Psoas muscle (tissue), 8 donors: ENCODE measurements at places on chromosomes 16 and 17.

GRCh38 chr17:76458580-76459490, 5.9 kb upstream of the UBE2O start:
- H3K4me1 ChIP-seq = no peaks in the 10 kb centered on the region
- H3K27ac ChIP-seq = no peak overlapping the region
- no peak overlapping the region for H3K4me3 ChIP-seq
- H3K36me3 ChIP-seq = no peaks in the 10 kb centered on the region
- no peak for DNase-seq
- no peaks in the 10 kb centered on the region for H3K27me3 ChIP-seq

DNA sequence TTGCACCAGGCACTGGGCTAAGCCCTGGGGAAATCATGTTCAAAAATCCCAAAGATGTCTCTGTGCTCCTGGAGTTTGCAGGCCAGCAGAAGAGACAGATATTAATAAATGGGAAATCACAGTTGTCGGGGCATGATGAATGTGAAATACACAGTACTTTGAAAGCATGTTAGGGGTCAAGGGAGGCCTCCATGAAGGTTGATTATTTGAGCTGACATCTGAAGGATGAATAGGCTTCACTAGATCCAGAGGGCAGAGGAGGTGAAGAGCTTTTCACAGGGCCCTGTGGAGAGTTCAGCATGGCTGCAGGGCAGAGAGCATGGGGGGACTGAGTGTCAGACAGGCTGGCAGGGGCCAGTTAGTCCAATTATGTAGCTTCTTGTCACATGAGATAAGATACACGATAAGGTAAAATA, 2.6 kb downstream of the ANKRD40CL start:
- H3K27ac ChIP-seq = no peak overlapping the region
- no peaks in the 10 kb centered on the region for H3K36me3 ChIP-seq
- H3K4me3 ChIP-seq = no peak overlapping the region

- no peak for DNase-seq
- peak overlapping the region; percentile 85 for H3K4me3 ChIP-seq
- H3K27ac ChIP-seq = peak overlapping the region; percentile 94
- H3K4me1 ChIP-seq = peaks cover 41% of the 10 kb centered on the region
Measured at GRCh38 chr17:76500074-76500746, 1.0 kb downstream of the RHBDF2 start.

- no peak for DNase-seq
- peaks cover 5% of the 10 kb centered on the region for H3K27me3 ChIP-seq
- no peaks in the 10 kb centered on the region for H3K4me1 ChIP-seq
- no peak overlapping the region for H3K4me3 ChIP-seq
- H3K36me3 ChIP-seq = no peaks in the 10 kb centered on the region
- no peak overlapping the region for H3K27ac ChIP-seq
Measured at GRCh38 chr17:34826332-34826731, 134.9 kb downstream of the CCT6B start.

GRCh38 chr17:39016193-39017153, 49.3 kb upstream of the FBXO47 start:
- no peaks in the 10 kb centered on the region for H3K27me3 ChIP-seq
- H3K27ac ChIP-seq = no peak overlapping the region
- no peaks in the 10 kb centered on the region for H3K4me1 ChIP-seq

- no peaks in the 10 kb centered on the region for H3K4me1 ChIP-seq
- H3K36me3 ChIP-seq = no peaks in the 10 kb centered on the region
- no peak for DNase-seq
- no peak overlapping the region for H3K27ac ChIP-seq
- no peaks in the 10 kb centered on the region for H3K27me3 ChIP-seq
- no peak overlapping the region for H3K4me3 ChIP-seq
Measured at GRCh38 chr17:41510251-41511065, 5.0 kb upstream of the KRT13 start.

DNA sequence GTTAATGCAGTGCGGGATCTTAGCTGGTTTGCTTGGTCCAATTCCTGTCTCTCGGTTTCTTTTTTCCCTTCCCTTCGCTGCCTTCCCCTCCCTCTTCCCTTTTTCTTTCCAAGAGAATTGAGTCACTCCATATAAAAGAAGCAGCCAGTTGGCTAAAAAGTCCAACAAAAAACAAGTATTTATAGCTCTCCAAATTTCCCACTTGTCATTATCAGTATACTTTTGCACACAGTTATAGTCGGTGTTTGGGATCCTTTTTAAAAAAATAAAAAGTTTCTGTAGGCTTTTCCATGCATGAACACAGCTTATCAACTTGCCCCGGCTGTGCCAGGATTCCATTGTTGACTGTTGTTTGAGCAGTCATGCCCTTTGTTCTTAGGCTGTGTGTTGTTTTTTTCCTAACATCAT, 24.9 kb downstream of the HMOX2 start:
- no peaks in the 10 kb centered on the region for H3K27me3 ChIP-seq
- no peak overlapping the region for H3K4me3 ChIP-seq
- H3K27ac ChIP-seq = peak overlapping the region; percentile 70
- H3K36me3 ChIP-seq = no peaks in the 10 kb centered on the region
- DNase-seq = no peak

DNA sequence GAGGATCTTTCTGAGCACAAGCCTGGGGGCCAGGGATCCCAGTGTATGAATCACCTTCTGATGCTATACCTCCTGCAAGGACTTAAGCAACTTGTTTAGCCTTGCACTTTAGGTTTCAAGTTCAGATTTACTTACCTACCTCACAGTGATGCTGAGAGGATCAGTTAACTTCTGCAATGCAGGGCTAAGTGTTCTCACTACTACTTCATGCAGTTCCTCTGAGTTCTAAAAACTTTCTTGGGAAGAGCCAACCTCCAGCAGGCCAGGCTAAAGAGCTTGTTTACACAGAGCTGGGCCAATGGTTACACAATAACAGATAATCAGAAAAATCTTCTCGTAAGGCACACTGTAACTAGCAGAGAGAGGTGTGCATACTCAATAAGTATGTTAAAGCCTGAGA, 13.0 kb downstream of the VEZF1 start:
- H3K4me3 ChIP-seq = no peak overlapping the region
- H3K4me1 ChIP-seq = peaks cover 40% of the 10 kb centered on the region
- DNase-seq = no peak
- peaks cover 91% of the 10 kb centered on the region for H3K36me3 ChIP-seq
- H3K27ac ChIP-seq = peak overlapping the region; percentile 56
- H3K27me3 ChIP-seq = no peaks in the 10 kb centered on the region

DNA sequence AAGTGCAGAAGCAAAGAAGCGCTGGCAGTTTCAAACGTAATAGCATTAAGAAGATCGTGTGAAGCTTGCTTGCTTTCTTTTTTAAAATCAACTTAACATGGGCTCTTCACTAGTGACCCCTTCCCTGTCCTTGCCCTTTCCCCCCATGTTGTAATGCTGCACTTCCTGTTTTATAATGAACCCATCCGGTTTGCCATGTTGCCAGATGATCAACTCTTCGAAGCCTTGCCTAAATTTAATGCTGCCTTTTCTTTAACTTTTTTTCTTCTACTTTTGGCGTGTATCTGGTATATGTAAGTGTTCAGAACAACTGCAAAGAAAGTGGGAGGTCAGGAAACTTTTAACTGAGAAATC, 17.4 kb upstream of the RAB11FIP4 start:
- no peaks in the 10 kb centered on the region for H3K27me3 ChIP-seq
- no peaks in the 10 kb centered on the region for H3K4me1 ChIP-seq
- H3K36me3 ChIP-seq = peaks cover 29% of the 10 kb centered on the region
- no peak for DNase-seq
- H3K4me3 ChIP-seq = no peak overlapping the region
- no peak overlapping the region for H3K27ac ChIP-seq

DNA sequence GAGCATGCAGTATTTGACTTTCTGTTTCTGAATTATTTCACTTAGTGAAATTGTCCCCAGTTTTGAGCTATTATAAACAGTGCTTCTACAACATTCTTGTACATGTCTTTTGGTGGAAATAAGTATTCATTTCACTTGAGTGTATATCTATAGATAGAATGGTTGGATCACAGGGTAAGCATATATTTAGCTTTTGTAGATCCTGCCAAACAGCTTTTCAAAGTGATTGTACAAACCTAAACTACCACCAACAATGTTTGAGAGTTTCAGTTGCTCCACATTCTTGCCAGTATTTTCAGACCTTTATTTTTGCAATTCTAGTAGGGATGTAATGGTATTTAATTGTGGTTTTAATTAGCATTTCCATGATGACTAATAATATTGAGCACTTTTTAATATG, 91.6 kb downstream of the CCT6B start:
- no peak overlapping the region for H3K4me3 ChIP-seq
- no peaks in the 10 kb centered on the region for H3K4me1 ChIP-seq
- no peak overlapping the region for H3K27ac ChIP-seq
- DNase-seq = no peak
- no peaks in the 10 kb centered on the region for H3K36me3 ChIP-seq

DNA sequence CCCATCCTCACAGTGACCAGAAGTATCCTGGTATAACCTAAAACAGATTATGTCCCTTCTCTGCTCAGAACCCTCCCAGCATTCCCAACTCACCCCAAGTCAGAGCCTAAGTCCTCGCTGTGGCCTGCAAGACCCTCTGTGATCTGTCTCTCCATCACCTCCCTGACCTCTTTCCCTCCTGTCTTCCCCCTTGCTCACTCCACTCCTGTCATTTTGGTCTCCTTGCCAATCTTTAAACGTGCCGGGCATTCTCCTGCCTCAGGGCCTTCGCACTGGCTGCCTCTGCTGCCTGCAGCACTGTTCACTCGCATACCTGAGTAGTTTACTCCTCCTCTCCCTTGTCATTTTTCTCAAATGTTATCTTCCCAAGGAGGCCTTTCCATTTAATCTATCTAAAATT, 97.7 kb downstream of the GSG1L start:
- DNase-seq = no peak
- no peaks in the 10 kb centered on the region for H3K27me3 ChIP-seq
- H3K27ac ChIP-seq = no peak overlapping the region
- H3K36me3 ChIP-seq = no peaks in the 10 kb centered on the region
- H3K4me3 ChIP-seq = no peak overlapping the region

DNA sequence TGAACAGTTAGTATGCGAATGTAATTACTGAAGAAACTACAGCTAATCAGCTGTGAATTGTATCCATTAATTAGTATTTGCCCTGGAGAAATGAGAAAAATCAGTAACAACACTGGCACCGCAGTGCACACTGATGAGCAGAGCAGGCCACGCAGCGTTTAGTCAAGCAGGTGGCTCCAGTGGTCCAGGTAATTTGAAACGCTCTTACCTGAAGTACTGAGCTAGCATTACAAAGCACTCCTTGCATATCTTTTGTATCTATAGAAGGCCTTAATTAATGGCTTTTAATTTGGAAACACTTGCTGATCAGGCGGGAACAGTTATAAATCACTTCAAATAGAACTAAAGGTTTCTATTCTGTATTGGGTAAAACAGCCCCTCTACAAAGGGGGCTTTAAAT, 76.4 kb downstream of the TOX3 start:
- no peak overlapping the region for H3K27ac ChIP-seq
- no peaks in the 10 kb centered on the region for H3K27me3 ChIP-seq
- no peaks in the 10 kb centered on the region for H3K4me1 ChIP-seq
- DNase-seq = no peak
- H3K36me3 ChIP-seq = no peaks in the 10 kb centered on the region
- H3K4me3 ChIP-seq = no peak overlapping the region

DNA sequence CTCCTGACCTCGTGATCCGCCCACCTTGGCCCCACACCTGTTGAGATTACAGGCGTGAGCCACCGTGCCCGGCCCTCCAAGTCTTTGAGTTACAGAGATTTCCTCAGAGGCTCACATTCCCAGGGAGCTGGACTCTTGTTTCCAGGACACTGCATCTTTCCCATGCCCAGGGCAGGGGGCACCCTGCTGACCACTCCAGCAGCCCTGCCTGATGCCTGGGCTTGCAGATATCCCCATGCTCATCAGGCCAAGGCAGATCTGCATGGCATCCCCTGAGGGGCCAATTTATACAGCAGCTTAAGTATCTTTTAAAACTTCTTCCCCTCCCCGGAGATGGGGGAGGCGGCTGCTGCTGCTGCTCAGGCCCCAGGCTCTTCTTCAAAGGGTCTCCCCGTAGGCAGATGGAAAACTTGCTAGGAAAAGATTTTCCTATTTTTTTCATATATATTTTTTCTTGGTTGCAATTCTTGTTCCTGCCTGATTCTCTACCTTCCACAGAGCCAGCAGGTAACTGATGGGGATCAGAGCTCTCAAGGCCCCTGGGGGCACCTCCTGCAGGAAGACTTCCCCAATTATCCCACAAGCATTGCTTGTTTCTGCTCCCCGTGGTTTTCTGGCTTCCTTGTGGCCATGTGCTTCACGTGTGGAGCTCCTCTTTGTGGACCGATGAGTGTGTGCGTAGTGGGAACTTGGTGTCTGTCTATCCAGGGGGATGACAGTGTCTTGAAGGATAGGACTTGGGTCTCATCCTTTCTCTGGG, 102.2 kb upstream of the SDK2 start:
- peaks cover 6% of the 10 kb centered on the region for H3K27me3 ChIP-seq
- no peak overlapping the region for H3K27ac ChIP-seq
- DNase-seq = no peak
- H3K4me3 ChIP-seq = no peak overlapping the region
- no peaks in the 10 kb centered on the region for H3K4me1 ChIP-seq

DNA sequence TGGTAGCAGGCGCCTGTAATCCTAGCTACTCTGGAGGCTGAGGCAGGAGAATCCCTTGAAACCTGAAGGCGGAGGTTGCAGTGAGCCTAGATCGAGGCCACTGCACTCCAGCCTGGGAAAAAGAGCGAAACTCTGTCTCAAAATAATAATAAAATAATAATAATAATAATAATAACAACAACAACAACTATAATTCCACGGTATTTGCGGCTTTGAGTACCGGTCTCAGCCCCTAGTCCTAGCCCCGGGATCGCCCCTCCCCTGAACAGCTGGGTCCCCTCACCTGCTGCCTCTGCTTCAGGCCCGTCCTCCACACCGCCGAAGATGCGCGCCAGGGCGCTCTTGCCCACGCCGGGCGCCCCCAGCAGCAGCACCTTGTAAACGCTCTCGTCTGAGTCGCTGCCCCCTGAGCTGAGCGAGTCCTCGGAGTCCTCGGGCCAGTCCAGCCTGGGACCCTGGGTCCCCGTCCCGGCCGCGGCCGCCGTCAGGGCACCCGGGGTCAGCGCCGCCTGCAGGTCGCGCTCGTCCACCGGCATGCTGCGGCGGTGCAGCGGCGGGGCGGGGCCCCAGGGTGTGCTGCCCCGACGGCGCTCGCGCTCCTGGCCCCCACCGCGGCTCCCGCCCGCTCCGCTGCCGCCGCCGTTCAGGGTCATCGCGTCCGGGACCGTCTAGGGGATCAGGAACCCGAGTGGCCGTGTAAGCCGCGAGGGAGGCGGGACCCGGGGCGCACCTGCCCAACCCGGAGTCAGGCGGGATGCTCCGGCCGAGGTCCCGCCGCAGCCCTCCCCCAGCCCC, 611 bp downstream of the RRAD start:
- peak overlapping the region; percentile 67 for H3K4me3 ChIP-seq
- peak overlapping the region; percentile 96 for H3K27ac ChIP-seq
- peak; percentile 54 for DNase-seq
- H3K4me1 ChIP-seq = peaks cover 31% of the 10 kb centered on the region

- peaks cover 2% of the 10 kb centered on the region for H3K27me3 ChIP-seq
- H3K4me1 ChIP-seq = no peaks in the 10 kb centered on the region
- H3K4me3 ChIP-seq = no peak overlapping the region
- no peak overlapping the region for H3K27ac ChIP-seq
- no peaks in the 10 kb centered on the region for H3K36me3 ChIP-seq
Measured at GRCh38 chr17:72462814-72463213, 342.0 kb downstream of the SOX9 start.

GRCh38 chr17:52465407-52465806, 306.9 kb upstream of the CA10 start:
- no peaks in the 10 kb centered on the region for H3K27me3 ChIP-seq

GRCh38 chr17:41987642-41988041, 21.0 kb downstream of the CNP start:
- no peak overlapping the region for H3K27ac ChIP-seq
- no peaks in the 10 kb centered on the region for H3K27me3 ChIP-seq
- H3K4me1 ChIP-seq = peaks cover 5% of the 10 kb centered on the region
- no peak for DNase-seq
- H3K36me3 ChIP-seq = peaks cover 100% of the 10 kb centered on the region

GRCh38 chr16:53787423-53787822, 83.5 kb downstream of the FTO start:
- H3K36me3 ChIP-seq = no peaks in the 10 kb centered on the region
- peaks cover 4% of the 10 kb centered on the region for H3K4me1 ChIP-seq
- H3K27ac ChIP-seq = no peak overlapping the region
- no peaks in the 10 kb centered on the region for H3K27me3 ChIP-seq
- DNase-seq = no peak
